A549 treated with AZD2906 at 1 μM for 4 hours (cell line): ENCODE measurements at places on chromosomes 12 and 14. TPM values are rescaled to one million over a fixed set of nuclear protein-coding genes. Genes with fewer than 3 reads are reported as not detected.

The IL26 gene
- not detected in 5 replicates for total RNA-seq

The CBX5 gene
- total RNA-seq, result 18.1 to 23.9 TPM (median 21.7 TPM) in 5 replicates

The GPD1 gene
- total RNA-seq, result 0.09 to 0.32 TPM (median 0.14 TPM) in 5 replicates

The SLC25A47 gene
- not detected in 5 replicates for total RNA-seq
